ENCODE measurements at places on chromosomes 16 and 17.

GRCh38 chr16:21639493-21639892, 12.9 kb downstream of the IGSF6 start:
- no peak for DNase-seq

DNA sequence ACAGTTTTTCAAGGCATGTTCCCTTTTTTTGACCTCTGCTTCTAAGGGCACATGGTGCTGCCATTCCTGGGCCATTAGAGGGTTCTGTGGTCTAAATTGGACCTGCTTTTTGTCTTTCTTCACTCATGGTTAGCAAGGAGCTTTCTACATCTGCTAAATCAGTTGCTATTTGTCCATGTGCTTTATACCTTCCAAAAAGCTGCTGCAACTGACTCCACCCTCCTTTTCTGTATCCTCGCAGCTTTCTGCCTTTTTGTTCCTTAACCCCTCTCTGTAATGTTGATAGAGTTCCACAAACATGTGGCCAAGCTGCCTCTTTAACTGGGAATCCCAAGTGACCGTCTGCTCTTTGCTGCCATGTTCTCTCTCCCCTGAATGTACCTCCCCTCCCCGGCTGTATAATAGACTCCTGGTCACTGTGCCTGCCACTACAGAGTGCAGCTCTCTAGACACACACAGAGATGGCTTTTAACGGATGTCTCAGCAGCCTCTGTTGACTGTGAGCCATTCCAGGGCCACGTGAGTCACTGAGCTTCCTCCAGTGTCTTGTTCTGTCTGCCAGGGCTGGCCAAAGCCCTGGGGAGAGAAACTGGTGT, 57.4 kb upstream of the TEKT3 start:
- no peak for DNase-seq

DNA sequence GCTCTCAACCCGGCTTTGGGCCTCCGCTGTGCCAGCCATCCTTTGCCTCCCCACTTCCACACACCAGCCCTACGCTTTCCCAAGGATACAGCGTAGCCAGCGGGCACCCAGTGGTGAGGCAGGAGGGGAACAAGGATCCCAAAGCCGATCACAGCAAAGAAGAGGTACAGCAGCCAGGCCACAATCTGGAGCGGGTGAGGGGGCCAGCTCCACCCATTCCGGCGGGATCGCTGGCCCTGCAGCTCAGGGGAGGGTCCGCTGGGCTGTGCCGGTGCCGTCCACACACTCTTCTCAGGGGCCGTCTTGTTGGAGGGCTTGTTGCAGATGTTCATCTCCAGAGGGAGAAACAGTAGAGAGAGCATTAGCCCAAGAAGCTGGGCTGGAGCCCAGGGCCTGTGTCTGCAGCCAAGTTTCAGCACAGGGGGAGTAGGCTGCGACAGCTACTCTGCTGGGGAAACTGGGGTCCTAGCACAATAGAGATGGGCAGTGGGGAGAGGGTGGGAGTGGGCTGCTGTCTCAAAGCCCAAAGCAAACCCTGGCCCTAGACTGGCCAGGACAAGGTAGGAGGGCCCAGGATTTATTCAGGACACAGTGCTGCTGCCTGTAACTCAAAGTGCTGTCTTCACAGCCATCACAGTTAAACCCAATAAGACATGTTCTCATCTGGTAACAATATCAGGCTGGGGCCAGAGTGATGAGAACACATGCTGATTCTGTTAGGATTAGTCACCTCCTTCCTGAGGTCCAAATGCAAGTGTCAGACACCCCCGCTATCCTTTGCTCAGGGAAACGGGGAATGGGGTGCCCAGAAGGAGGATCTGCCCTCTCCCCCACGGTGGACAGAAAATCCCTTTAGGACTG, 9.9 kb downstream of the ZDHHC1 start:
- no peak for DNase-seq

- no peak for DNase-seq
Observed at GRCh38 chr16:472199-472504, 46.7 kb downstream of the RAB11FIP3 start.

DNA sequence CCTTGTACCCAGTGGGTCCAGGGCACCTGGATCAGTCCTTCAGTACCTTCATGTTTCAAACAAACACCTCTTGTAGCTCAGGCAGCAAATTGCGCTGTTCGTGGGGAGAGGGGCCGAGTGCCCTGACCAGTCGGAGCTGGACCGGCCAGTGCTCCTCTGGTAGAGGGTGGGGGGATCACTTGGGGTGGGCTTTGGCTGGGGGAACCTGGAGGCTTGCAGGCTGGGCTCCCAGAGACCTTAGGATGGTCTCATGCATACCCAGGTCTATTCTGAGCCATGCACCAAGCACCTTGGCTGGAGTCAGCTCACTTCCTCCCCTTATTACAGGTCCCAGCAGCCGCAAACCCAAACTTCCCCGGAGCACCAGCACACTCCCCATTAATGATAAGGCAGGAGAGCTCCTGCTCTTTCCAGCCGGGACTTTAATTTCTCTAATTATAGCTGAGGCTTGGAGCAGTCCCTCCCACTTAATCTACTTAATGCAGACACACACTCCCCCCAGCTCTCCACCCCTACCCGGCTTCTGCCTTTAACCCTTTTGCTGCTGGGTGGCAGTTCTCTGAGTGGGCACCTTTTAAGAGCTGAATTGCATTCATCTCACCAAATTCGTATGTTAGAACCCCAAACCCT, 26.3 kb upstream of the MGAT5B start:
- DNase-seq = no peak

Measured in NCI-H2171 treated with DMSO at 0.1 percent for 48 hours (cell line).